ENCODE measurements at places on chromosomes 3 and 15.

- DNase-seq = no peak
Observed at GRCh38 chr15:83919319-83919830, 265.5 kb downstream of the ADAMTSL3 start.

DNA sequence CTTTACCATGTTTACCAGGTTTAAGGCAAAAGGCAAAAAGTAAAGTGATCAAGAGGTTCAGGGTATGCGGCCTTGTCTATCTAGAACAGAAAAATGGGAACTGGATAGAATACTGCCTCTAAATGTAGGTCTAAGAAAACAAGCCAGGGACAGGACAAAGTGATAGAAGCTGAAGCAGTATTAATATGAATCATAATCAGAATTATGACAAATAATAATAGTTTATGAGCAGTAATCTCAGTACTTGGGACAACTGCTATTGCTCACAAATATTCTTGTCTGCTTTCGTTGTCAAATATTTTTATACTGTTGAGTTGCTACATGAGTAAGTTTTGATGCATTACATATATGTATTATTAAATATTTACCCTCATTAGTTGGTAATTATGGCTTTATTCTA is 356.9 kb upstream of the RBMS3 start:
- DNase-seq = no peak

GRCh38 chr3:46565607-46566039 is 479 bp downstream of the LRRC2 start:
- DNase-seq = peak; percentile 71

DNA sequence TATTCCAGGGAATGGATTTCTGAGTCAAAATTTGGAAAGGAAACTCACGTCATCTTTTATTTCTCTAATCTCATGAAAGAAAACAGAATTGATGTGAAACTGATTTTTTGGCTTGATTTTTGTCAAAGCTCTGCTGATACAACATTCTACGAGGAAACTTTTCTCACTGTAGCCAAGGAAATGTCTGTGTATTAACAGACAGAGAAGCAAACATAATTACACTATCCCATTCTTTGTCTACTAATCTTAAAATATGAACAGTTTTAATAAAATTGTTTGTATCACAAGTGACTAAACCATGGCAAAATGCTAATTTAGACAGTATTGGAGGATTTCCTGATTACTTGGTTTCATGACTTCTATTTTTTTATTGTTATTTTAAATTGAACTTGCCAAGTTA is 1437.0 kb downstream of the OTOL1 start:
- DNase-seq = no peak

DNA sequence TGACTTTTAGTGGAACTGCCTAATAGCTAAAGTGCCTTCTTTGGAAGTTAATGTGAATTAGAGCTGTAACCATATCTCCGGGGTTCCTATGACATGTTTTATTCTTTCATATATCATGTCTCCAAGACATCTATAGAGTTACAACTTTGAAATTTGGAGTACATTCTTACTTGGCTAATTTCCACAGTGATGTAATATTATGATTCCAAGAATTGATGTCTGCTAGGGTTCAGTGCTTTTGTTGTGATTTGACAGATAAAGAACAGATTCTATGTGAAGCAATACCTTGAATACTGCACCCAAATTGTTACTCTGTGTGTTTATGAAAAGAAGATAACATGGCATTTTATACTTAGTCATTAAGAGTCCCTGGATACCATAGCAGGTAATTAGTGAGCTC is 934.3 kb downstream of the NTRK3 start:
- no peak for DNase-seq

DNA sequence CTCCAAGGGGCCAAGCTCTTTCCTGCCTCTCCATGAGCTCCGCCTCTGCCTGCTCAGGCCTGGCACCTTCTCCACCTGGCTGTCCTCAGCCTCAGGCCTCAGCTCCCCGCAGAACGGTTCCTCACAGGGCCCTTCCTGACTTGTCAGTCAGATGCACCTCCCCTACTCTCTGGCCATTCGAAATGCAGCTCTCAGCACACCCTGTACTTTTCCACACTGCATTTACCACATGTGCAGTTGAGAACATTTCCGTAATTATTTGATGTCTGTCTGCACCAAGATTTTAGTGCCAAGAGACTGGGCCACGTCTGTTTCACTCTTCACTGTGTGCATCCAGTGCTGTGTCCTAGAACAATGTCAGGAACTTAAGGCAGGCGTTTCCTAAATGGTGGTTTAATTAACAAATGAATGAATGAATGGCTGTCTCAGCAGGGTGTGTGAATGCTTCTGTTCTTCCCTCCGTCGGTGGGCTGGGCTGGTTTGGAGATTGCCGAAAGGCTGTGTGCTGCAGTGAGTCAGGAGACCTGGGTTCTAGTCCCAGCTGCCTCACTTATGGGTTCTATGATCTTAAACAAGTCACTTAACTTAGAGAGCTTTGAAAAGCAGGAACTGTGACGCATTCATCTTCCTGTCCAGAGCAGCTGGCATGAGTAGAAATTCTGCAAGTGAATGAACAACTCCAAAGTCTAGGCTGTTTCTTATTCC is 5.4 kb downstream of the MUC4 start:
- no peak for DNase-seq

- no peak for DNase-seq
Observed at GRCh38 chr3:60277361-60277800, 973.9 kb downstream of the FHIT start.

GRCh38 chr3:149306751-149307434 is 26.5 kb downstream of the TM4SF18 start:
- DNase-seq = no peak

GRCh38 chr3:194808640-194809097 is 123.0 kb downstream of the FAM43A start:
- no peak for DNase-seq

- DNase-seq = no peak
Observed at GRCh38 chr15:45157974-45158373, 28.2 kb downstream of the DUOX1 start.

DNA sequence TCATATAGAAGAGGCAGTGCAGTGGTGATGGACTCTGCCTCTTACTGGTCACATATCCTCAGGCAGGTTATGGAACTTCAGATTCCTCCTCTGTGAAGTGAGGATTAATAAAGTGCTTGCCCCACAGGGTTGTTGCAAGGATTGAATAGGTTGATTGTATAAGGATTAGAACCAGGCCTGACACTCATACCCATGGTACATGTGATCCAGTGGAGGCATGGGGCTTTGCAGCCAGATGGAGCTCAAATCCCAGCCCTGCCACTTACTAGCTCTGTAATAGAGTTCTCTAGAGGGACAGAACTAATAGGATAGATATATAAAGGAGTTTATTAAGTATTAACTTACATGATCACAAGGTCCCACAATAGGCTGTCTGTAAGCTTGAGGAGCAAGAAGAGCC is 184.6 kb upstream of the EIF1B start:
- no peak for DNase-seq

DNA sequence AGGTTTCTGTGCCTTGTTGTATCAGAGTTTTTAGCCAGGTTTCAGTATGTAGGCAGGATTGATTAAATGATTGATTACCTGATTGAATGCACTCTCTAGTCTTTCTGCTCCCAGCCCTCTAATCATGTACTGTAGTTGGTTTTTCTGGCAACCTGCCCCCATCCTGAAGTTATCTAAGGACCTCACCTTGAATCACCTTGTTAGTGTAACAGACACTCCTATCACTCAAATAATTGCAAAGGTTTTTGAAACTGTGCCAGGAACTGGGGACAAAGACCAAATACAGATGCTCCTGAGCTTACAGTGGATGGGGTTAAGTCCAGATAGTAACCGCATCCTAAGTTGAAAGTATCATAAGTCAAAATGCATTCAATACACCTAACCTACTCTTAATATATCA is 141.5 kb upstream of the EIF1B start:
- DNase-seq = no peak

Measured in ecto neural progenitor cell (in vitro differentiated cells).